Renal pelvis (tissue), 12 donors: ENCODE measurements at places on chromosomes 1 and 21. TPM values are rescaled to one million over a fixed set of nuclear protein-coding genes. Genes with fewer than 3 reads are reported as not detected.

Gene ACOT11
- 16.0 TPM for polyA plus RNA-seq

Gene ANGPTL1
- 6.2 TPM for polyA plus RNA-seq

Gene KRTAP11-1
- polyA plus RNA-seq, result not detected

Gene SPRR4
- polyA plus RNA-seq, result not detected

- DNase-seq, result no peak
Observed at GRCh38 chr1:232709386-232709785, 79.5 kb upstream of the SIPA1L2 start.

GRCh38 chr1:241821363-241821762 lies 26.6 kb upstream of the EXO1 start:
- no peak for DNase-seq

- no peak for DNase-seq
Observed at GRCh38 chr21:40797410-40797809, 49.5 kb downstream of the DSCAM start.

Gene ANKRD35
- 2.6 TPM for polyA plus RNA-seq

GRCh38 chr21:38637161-38637560 lies 138.9 kb upstream of the ERG start:
- no peak for DNase-seq

GRCh38 chr1:154499446-154499845 lies 2.6 kb upstream of the TDRD10 start:
- DNase-seq, result no peak

Gene NID1
- 150 TPM for polyA plus RNA-seq

Gene MRPS21
- polyA plus RNA-seq, result 83.2 TPM

GRCh38 chr1:186958520-186958919 lies 129.8 kb downstream of the PLA2G4A start:
- no peak for DNase-seq

DNA sequence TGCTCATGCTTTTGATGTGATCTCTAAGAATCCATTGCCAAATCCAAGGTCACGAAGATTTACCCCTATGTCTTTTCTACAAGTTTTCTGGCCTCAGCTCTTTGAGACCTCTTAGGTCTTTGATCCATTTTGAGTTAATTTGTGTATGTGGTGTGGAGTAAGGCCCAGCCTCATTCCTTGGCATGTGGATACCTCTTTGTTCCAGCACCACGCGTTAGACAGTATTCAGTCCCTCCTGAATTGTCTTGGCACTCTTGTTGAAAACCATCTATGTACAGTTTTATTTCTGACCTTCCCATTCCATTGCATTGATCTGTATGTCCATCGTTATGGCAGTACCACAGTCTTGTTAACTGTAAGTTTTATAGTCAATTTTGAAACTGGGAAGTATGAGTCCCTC lies 8.0 kb upstream of the FTCD start:
- DNase-seq, result no peak

GRCh38 chr1:246497331-246497915 lies 9.7 kb downstream of the SMYD3 start:
- DNase-seq, result peak; percentile 75

DNA sequence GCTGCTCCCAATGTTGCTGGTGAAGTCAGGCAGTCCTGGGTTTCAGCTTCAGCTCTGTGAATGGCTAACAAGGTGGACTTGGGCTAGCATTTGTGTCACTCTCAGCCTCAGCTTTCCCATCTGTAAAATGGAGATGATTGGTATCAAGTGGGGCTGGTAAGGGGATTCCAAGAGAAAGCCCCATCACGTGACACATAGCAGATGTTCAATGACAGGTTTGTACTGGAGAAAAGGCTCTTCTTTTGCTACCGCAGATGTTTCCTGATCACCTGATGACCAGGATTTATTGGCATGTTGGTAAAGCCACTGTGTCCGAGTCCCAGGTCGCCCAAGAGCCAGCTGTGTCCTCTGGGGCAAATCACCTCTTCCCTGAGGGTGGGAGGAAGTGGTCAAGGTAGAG lies 335.0 kb downstream of the MATN1 start:
- DNase-seq, result no peak

Gene PRAMEF18
- not detected for polyA plus RNA-seq

GRCh38 chr1:118958140-118958539 lies 30.0 kb downstream of the TBX15 start:
- DNase-seq, result no peak

DNA sequence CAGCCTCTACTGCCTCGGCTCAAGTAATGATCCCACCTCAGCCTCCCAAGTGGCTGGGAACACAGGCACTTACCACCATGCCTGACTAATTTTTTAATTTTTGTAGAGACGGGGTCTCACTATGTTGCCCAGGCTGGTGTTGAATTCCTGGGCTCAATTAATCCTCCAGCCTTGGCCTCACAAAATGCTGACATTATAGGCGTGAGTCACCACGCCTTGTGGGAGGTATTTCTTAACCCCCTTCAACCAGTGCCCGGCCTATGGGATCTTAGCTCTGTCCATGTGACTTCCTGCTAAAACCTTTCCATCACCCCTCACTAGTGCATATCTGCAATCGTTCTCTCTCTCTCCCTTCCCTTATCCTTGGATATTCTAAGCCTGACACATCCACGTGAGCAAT lies 86.4 kb downstream of the FOXD2 start:
- no peak for DNase-seq

DNA sequence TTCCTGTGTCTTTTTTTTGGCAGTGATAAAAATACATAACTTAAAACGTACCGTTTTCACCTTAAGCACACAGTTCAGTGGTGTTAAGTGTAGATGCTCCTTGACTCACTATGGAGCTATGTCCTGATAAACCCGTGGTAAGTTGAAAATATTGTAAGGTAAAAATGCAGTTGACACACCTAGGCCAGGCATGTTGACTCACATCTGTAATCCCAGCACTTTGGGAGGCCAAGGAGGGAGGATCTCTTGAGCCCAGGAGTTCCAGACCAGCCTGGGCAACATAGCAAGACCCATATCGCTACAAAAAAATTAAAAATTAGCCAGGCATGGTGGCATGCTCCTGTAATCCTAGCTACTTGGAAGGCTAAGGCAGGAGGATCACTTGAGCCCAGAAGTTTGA lies 73.6 kb upstream of the COG2 start:
- no peak for DNase-seq
